ENCODE measurements at places on chromosomes 13 and 19. TPM values are rescaled to one million over a fixed set of nuclear protein-coding genes. Genes with fewer than 3 reads are reported as not detected.

Gene EDDM13
- total RNA-seq = not detected

Gene ZNF791
- total RNA-seq = 16.7 TPM

Gene ZNF135
- 1.4 TPM for total RNA-seq

Gene SLC6A16
- 0.61 TPM for total RNA-seq

Gene CEACAM3
- not detected for total RNA-seq

Gene CLEC4G
- total RNA-seq = not detected

Gene ZNF222
- 2.3 TPM for total RNA-seq

Gene COL5A3
- total RNA-seq = 2.7 TPM

Gene NLRP5
- total RNA-seq = not detected

Gene ZNF254
- 10.0 TPM for total RNA-seq

Gene GALP
- total RNA-seq = not detected

Gene KCNK6
- 11.9 TPM for total RNA-seq

Gene TMC4
- total RNA-seq = not detected

Gene TMPRSS9
- total RNA-seq = not detected

Gene RFPL4AL1
- not detected for total RNA-seq

Gene HCST
- 72.0 TPM for total RNA-seq

Gene RASAL3
- 85.8 TPM for total RNA-seq

Gene PPP2R1A
- 237 TPM for total RNA-seq

Gene SIGLEC10
- total RNA-seq = not detected

Gene ZNF578
- total RNA-seq = 0.72 TPM

Gene SYDE1
- 1.1 TPM for total RNA-seq

Gene LCP1
- total RNA-seq = 1,019 TPM

Gene CRX
- not detected for total RNA-seq

Gene ZNF439
- total RNA-seq = 9.6 TPM

Gene PDE4A
- 24.6 TPM for total RNA-seq

Gene S1PR2
- total RNA-seq = 6.3 TPM

Gene TSEN34
- 12.5 TPM for total RNA-seq

Gene PIBF1
- 26.2 TPM for total RNA-seq

Gene CPT1C
- 0.69 TPM for total RNA-seq

Gene CEACAM7
- total RNA-seq = not detected

Gene MISP3
- 1.4 TPM for total RNA-seq

Gene SIGLEC5
- total RNA-seq = not detected

Gene AP2A1
- total RNA-seq = 84.5 TPM

Gene TTC9B
- not detected for total RNA-seq

Data from activated CD8-positive, alpha-beta T cell treated with anti-CD3 and anti-CD28 coated beads for 36 hours (primary cell).